ENCODE measurements at places on chromosomes 2 and 18.
A peak's percentile ranks its signal among the peaks of the same experiment; 100 is the strongest.

- peak; percentile 69 for DNase-seq
Observed at GRCh38 chr2:56183643-56184499, at the start of gene CCDC85A. TSS of gene CCDC85A (plus strand) at chr2:56183990. CDS start at chr2:56184625, 635 bp downstream.

DNA sequence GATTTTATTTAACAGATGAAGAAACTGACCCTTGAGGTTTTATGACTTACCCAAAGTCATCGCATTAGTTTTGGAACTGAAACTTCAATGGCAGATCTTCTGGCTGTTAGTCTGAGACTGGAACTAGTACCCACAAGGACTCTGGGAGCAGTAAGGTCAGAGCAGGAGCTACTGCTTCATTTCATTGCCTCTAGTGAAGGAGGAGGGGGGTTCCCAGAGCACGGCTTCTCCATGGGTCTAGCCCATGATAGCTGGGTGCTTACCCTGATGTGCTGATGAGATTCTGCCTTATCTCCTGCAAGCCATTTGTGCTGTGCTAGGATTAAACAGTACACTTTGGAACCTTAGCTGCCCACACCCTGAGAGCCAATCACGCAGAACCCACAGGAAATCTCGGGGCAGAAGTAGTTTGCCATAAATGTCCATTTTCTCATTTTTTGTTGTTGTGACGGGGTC is 5.4 kb upstream of the RNASEH1 start:
- no peak for DNase-seq

DNA sequence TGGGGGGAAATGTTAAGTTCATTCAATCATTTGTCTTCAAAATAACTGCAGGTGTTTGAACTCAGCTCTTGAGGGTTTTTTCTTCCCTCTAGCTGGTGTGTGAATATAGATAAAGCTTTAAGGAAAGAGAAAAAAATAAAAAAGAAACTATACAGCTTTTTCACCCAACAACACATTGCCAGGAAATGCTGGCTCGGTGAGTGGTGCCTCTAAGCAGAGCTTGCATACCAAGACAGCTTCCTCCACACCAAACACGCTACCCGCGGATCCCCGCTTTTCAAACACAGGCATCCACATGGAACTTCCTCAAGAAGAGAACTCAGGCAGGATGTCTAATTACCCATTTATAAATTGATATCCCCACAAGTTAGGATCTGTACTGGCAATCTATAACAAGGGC is 69.8 kb upstream of the TANK start:
- DNase-seq, result no peak

GRCh38 chr18:40864846-40865245 is 1090.2 kb upstream of the PIK3C3 start:
- no peak for DNase-seq

DNA sequence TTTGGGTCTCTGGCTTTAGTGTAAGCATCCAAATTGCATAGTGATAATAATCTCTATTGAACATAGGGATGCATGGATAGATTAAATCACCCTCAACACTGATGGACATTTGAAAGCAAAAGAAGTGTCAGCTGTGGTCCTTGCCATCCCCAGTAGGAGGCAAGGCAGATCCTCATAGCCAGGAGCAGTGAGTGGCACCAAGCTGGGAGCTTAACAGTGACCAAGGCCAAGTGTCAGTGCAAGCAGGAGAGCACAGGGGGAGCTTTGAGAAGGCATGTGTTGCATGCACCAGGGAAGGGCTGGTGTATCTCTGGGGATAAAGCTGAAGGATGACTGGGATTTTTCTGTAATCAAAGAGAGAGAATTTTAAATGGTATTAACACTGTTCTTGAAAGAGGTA is 14.7 kb downstream of the SLC14A1 start:
- DNase-seq, result peak; percentile 10

GRCh38 chr2:45117383-45117782 is 108.1 kb upstream of the SIX2 start:
- DNase-seq, result no peak

GRCh38 chr2:29597035-29597434 is 324.4 kb downstream of the ALK start:
- DNase-seq, result no peak

DNA sequence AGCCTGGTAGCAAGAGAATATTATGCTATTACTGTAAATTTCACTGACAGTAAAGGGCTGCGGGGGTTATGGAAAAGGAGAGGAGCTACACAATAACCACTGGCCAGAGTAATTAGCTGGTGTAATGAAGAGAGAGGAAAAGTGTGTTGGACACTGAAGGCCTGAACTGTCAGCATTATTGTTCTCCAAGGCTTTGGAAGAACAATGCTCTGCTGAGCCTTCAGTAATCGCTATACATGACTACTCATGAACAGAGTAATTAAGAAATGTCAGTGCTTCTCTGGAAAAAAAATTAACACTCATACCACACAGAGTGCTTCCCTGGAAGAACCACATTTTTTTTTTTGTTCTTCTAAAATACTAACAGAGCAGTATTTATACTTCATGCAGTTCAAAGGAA is 931.3 kb downstream of the CPS1 start:
- DNase-seq, result no peak

GRCh38 chr2:119436993-119437772 is 5.5 kb downstream of the TMEM37 start:
- DNase-seq, result no peak

GRCh38 chr2:505941-506340 is 171.3 kb downstream of the TMEM18 start:
- no peak for DNase-seq

DNA sequence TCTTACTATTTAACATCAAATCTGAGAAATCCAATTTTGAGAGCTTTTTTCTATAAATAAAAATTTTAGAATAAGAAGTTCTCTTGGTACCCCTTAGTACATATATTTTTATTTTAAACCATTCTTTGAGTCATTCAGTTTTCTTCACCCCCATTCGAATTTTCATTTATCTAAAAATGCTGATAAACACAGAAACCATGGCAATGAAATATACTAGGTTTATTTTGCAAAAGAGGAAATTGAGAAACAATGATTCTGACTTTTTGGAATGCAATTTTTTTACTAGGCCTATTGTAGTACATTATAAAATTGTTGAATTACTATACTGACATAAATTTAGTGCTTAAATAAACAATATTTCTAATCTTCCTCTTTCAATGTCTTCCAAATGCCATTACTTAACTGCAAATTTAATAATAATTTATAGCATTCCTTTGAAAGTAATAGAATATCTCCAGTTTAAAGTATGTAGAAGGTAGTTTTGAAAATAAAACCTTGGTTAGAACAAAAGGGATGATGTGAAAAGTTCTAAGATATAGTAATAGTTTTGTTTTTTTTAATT is 46.3 kb downstream of the TANK start:
- peak; percentile 54 for DNase-seq

DNA sequence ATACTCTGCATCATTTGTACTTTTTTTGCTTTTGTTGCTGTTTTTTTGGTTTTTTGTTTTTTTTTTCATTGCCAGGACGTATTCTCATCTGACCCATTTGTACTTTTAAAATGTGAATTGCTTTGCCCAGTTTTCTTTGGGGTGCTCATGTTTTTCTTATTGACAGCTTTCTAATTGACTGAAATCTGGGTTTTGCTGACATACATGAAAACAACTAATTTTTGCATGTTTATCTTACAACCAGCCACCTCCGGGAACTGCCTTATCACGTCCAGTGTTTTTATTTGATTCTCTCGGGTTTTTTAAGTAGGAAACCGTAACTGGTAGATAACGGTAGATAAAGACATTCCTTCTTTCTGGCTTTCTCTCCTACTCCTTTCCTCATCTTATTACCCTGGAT is 38.6 kb downstream of the SNORC start:
- no peak for DNase-seq

- no peak for DNase-seq
Observed at GRCh38 chr2:224984637-224985036, 57.6 kb downstream of the DOCK10 start.

GRCh38 chr2:191846515-191847476 is at the start of gene CAVIN2:
TSS of gene CAVIN2 (minus strand) at chr2:191847088. CDS start at chr2:191846925, 163 bp downstream.
- peak; percentile 63 for DNase-seq

DNA sequence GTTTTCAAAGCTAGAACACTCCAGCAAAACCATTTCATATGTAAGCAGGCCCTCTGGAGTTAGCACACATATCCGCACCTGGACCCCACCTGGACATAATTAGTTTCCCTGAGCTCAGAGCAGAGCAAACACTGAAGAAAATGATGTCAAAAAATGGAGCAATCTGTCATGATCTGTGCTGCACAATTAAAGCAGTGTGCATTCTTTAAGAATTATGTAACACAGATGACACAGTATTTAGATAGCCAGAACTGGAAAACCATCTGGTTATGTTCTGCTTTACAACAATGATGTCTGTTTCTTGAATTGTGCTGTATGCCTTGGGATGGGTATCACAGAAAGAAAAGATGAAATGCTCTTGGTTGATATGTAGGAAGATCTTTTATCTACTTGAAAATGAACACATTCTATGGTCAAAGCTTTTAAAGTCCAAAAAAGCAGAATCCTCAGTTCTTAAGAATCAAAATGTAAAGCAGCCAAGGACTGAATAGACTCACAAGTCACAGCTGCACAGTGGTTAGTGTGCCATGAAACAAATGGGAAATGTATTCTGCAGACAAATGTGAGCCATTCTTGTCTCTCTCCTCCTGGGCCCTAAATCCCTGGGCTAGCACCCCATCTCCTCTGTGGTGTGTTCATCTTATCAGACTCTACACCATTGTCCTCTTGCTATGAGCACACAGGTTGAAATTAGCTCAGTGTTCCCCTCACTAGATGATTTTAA is 36.8 kb downstream of the HRH4 start:
- DNase-seq, result no peak

DNA sequence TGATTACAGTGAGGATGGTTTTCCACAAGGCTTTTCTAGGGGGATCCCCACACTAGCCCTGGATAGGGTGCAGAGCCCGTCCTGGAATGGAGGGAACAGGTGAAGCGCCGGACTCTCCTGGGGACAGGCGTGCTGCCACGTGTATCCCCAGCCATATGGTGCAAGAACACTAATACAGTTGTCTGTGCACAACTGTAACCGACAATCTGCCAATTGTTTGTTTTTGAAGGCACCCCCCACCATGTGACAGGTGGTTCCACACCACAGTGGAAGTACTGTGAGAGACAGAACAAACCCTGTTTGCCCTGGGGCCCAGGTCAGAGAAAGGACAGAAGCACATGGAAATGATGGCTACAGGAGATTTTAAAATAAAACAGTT is 52.9 kb downstream of the MYCN start:
- DNase-seq, result no peak

- DNase-seq, result no peak
Observed at GRCh38 chr2:205041472-205042130, 496.3 kb downstream of the PARD3B start.

DNA sequence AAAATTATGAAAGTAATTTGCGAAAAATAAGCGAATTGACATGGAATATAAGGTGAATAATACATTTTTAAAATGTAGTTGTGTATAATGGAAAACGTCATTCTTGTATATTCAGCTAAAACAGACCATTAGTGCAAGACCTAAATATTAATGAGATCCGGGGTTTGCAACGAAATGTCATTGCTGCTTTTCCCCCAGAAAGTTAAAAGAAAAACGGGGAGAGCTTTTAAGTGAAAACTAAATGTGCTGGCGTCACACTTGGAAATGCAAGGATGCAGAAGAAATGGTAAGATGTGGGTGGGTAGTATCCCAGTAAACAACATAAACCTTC is 491 bp upstream of the SGO2 start:
- no peak for DNase-seq

- DNase-seq, result no peak
Observed at GRCh38 chr2:36366491-36367120, 11.0 kb downstream of the CRIM1 start.

DNA sequence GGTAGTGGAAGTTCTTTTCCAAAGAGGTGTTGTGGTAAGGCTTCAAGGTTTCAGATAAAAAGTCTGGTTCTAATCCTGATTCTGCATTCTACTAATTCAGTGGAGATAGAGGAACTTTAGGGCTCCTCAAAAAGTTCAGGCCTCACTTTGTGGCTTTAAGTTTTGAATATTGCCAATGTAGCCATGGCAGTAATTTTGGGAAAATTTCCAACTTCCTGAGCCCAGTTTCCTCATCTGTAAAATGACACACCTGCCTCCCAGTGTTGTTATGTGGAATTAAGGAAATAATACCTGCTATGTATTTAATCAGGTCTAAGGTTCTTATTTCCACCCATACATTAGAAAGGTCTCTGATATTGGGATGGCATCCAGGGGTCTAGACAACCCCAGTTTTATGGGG is 147.6 kb upstream of the ITGA6 start:
- DNase-seq, result no peak

Data from inflammatory macrophage treated with lipopolysaccharide for 4 hours (primary cell).